CD4-positive, alpha-beta T cell (primary cell): ENCODE measurements at places on chromosomes 6 and 20.

- no peak for DNase-seq
- no peak overlapping the region for H3K4me3 ChIP-seq
- no peaks in the 10 kb centered on the region for H3K36me3 ChIP-seq
- no peaks in the 10 kb centered on the region for H3K4me1 ChIP-seq
- H3K27me3 ChIP-seq, result no peaks in the 10 kb centered on the region
Observed at GRCh38 chr20:7161690-7162089, 394.2 kb downstream of the BMP2 start.

DNA sequence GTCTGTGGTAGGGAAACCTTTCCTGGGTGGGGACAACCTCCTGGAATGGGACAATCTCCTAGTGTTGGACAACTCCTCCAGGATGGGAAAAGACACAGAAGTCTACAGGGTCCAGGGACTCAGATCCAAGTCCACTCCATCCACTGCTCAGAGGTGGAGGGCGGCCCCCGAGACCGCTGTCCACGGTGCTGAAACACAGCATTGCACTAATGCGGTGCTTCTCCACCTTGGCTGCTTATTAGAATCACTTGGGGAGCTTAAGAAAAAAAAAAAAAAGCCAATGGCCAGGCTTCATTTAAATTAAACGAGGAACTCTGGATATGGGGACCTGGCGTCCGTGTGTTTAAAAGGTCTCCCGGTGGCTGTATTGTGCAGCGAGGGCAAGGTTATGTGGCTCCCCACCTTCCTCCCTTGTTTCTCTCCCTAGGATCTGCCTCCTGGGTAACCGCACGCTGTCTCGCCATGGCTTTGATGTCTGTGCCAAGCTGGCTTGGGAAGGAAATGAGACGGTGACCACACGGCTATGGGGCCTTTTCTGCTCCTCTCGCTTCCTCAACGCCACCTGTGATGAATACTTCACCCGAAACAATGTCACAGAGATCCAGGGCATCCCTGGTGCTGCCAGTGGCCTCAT is 12.0 kb downstream of the SLC12A5 start:
- no peaks in the 10 kb centered on the region for H3K36me3 ChIP-seq
- peaks cover 17% of the 10 kb centered on the region for H3K27me3 ChIP-seq
- no peak overlapping the region for H3K4me3 ChIP-seq
- H3K4me1 ChIP-seq, result no peaks in the 10 kb centered on the region
- no peak overlapping the region for H3K27ac ChIP-seq

- DNase-seq, result no peak
- H3K27me3 ChIP-seq, result no peaks in the 10 kb centered on the region
- no peaks in the 10 kb centered on the region for H3K4me1 ChIP-seq
- no peak overlapping the region for H3K4me3 ChIP-seq
Observed at GRCh38 chr20:54100563-54100962, 30.2 kb upstream of the BCAS1 start.

GRCh38 chr6:3617192-3617631 is 134.3 kb downstream of the PXDC1 start:
- H3K36me3 ChIP-seq, result no peaks in the 10 kb centered on the region
- no peak for DNase-seq
- H3K27ac ChIP-seq, result no peak overlapping the region

DNA sequence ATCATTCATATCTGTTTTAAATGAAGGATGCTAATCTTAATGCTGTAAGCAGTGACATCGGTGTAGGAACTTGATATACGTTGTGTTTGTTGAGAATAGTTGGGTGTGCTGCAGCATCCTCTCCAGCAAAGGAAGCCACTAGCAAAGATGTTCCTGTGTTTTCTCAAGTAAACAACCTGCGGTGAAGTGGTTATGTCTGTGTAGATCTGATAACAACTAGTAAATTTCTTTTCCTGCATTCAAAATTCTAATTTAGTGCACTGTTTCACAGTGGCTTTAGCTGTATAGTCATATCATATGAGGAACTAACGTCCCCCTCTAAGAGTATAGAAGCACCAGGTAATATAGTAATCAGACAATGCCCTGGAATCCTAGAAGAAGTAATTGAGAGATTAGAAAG is 38.7 kb downstream of the NCOA7 start:
- H3K36me3 ChIP-seq, result no peaks in the 10 kb centered on the region
- peak overlapping the region; percentile 6 for H3K4me3 ChIP-seq
